SK-N-SH (cell line): ENCODE measurements at places on chromosomes 7 and 10. TPM values are rescaled to one million over a fixed set of nuclear protein-coding genes. Genes with fewer than 3 reads are reported as not detected.

The CYP2E1 gene
- polyA plus RNA-seq: 0.61 and 1.3 TPM in 2 replicates

The SPDYE16 gene
- 0.10 TPM in 1 of 2 replicates, not detected in the other for polyA plus RNA-seq

The ZNF488 gene
- polyA plus RNA-seq: 0.59 and 0.81 TPM in 2 replicates

The EIF4H gene
- 443 and 468 TPM in 2 replicates for polyA plus RNA-seq

DNA sequence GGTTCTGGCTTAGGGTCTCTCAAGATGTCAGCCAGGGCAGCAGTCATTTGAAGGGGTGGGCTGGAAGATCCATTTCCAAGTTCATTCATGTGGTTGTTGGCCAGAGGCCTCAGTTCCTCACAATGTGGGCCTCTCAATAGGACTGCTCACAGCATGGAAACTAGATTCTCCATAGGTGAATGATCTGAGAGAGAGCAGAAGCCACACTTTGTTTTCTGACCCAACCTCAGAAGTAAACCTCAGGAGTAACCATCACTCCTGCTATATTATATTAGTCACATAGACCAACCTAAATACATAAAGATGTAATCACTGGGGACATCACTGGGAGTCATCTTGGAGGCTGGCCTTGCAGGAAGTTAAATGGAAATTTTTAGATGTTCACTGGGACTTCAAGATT lies 42.2 kb downstream of the GBF1 start:
- no peak for DNase-seq
- no peak overlapping the region for H3K27ac ChIP-seq
- H3K4me1 ChIP-seq: no peaks in the 10 kb centered on the region
- H3K4me3 ChIP-seq: no peak overlapping the region
- H3K36me3 ChIP-seq: peaks cover 10% of the 10 kb centered on the region

DNA sequence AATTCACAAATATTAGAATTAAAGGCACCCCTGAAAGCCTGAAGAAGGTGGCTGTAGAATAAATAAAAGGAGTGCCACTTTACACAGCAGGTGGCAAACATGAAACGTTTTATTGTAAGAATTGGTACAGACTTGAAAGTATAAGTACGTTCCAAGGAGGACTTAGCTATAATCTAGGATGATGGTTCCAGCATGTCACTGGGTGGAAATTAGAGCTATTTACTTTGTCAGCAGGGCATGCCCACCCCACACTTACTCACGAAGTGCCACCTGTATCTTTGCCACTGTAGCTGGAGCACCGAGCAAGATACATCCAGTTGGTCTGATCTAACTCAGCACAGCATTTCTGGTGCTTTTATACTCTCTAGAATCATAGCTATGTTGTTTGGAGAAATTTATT lies 97.8 kb downstream of the GRM8 start:
- H3K27ac ChIP-seq: no peak overlapping the region
- H3K27me3 ChIP-seq: no peaks in the 10 kb centered on the region
- no peaks in the 10 kb centered on the region for H3K4me1 ChIP-seq
- no peak overlapping the region for H3K4me3 ChIP-seq
- DNase-seq: no peak

DNA sequence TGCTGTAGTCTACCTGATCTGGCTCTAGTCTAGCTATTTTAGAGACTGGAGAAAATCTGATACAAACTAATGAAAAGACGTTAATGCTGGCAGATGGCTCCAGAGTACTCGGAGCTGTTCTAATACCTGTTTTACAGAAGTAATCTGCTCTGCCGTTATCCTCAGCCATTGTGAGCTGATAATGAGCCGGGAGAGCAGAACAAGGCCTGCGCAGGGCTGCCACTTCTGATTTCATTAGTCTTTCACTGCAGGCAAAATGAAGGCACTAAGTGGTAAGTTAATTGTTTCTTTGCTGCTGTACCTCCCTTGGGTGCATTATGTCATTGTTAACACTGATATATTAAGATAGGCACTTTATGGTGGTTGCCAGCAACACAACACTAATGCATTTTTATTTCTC lies 456.4 kb upstream of the PFKP start:
- H3K4me1 ChIP-seq: peaks cover 11% of the 10 kb centered on the region
- peak overlapping the region; percentile 94 for H3K27ac ChIP-seq

DNA sequence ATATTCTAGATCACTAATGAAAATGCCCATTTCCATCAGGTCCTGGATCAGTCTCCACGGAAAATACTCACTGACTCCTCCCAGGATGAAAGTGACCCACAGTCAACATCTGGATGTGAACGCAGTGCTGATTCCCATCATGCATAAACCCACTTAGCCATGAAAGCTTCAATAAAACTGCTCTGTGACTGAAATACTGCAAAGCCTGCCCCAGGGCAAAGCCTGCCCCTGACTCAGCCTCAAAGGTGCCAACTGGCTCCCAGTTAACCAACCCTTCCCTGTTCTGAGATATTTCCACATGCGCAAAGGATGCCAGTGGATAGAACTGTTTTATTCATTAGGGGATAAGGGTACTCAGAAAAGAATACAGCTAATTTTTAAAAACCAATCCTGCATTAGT lies 24.0 kb downstream of the OSBPL3 start:
- H3K36me3 ChIP-seq: no peaks in the 10 kb centered on the region
- no peak overlapping the region for H3K4me3 ChIP-seq
- H3K27me3 ChIP-seq: no peaks in the 10 kb centered on the region
- peak; percentile 63 for DNase-seq
- peaks cover 4% of the 10 kb centered on the region; the same call in 1 of the 2 replicates for H3K4me1 ChIP-seq

DNA sequence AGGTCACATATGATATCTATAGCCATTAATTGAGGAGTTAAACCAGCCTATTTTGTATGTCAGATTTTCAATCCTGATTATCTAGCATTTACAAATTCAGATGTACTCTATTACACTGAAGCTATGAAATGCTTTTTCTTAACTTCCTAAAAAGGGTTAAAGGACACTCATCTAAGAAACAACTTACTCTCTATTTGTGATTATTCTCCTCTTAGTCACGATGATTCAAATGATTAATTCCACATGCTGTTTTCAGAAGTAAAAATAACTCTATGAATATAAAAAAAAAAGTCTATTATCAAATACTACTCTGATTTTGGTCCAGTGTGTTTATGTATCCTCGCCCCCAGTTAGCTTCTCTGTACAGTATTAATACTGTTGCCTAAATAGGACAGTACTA lies 1199.9 kb downstream of the GATA3 start:
- peaks cover 23% of the 10 kb centered on the region; the same call in 1 of the 2 replicates for H3K4me1 ChIP-seq
- no peaks in the 10 kb centered on the region for H3K27me3 ChIP-seq
- no peak for DNase-seq
- H3K27ac ChIP-seq: peak overlapping the region; percentile 98
- H3K36me3 ChIP-seq: peaks cover 5% of the 10 kb centered on the region
- no peak overlapping the region; the same call in 1 of the 2 replicates for H3K4me3 ChIP-seq

DNA sequence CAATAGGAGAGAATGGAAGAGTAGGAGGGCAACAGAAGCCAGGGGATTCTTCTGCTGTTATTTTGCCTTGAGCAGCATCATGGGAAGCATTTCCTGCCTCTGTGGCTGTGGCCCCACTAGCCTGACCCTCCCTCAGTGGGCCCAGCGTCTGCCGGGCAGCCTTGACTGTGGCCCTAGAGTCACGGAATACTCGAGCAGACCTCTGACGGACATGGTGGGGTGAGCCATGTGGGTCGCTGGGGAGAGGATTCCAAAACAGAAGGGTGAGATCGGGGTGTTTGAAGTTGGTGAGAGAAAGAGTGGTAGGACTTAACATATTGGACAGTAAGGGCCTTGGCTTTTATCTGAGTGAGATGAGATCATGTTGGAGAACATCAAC lies 8.3 kb upstream of the PRKAG2 start:
- H3K36me3 ChIP-seq: no peaks in the 10 kb centered on the region
- H3K27ac ChIP-seq: no peak overlapping the region
- H3K4me3 ChIP-seq: no peak overlapping the region
- DNase-seq: no peak
- no peaks in the 10 kb centered on the region for H3K4me1 ChIP-seq
- peaks cover 65% of the 10 kb centered on the region for H3K27me3 ChIP-seq

- DNase-seq: no peak
- H3K4me3 ChIP-seq: no peak overlapping the region
- peaks cover 8% of the 10 kb centered on the region; the same call in 1 of the 2 replicates for H3K4me1 ChIP-seq
- H3K27me3 ChIP-seq: no peaks in the 10 kb centered on the region
These were observed 437.6 kb upstream of the ZMIZ1 start for GRCh38 chr10:78630944-78631838.

- peaks cover 5% of the 10 kb centered on the region; the same call in 1 of the 2 replicates for H3K4me1 ChIP-seq
- peak; percentile 50 for DNase-seq
- no peaks in the 10 kb centered on the region for H3K27me3 ChIP-seq
- peak overlapping the region; percentile 97 for H3K4me3 ChIP-seq
- H3K36me3 ChIP-seq: peaks cover 19% of the 10 kb centered on the region
These were observed 527 bp downstream of the PDIA4 start for GRCh38 chr7:149027611-149028345.

- H3K4me3 ChIP-seq: no peak overlapping the region
- H3K27me3 ChIP-seq: no peaks in the 10 kb centered on the region
- peak overlapping the region; percentile 100 for H3K27ac ChIP-seq
- DNase-seq: peak; percentile 61
These were observed 235.2 kb downstream of the WDR37 start for GRCh38 chr10:1291178-1292090.

- peak overlapping the region; percentile 94 for H3K4me3 ChIP-seq
- H3K36me3 ChIP-seq: no peaks in the 10 kb centered on the region
- H3K27ac ChIP-seq: peak overlapping the region; percentile 86
- peak; percentile 66 for DNase-seq
- H3K27me3 ChIP-seq: no peaks in the 10 kb centered on the region
These were observed 860 bp downstream of the ZEB1 start for GRCh38 chr10:31319602-31320549.

DNA sequence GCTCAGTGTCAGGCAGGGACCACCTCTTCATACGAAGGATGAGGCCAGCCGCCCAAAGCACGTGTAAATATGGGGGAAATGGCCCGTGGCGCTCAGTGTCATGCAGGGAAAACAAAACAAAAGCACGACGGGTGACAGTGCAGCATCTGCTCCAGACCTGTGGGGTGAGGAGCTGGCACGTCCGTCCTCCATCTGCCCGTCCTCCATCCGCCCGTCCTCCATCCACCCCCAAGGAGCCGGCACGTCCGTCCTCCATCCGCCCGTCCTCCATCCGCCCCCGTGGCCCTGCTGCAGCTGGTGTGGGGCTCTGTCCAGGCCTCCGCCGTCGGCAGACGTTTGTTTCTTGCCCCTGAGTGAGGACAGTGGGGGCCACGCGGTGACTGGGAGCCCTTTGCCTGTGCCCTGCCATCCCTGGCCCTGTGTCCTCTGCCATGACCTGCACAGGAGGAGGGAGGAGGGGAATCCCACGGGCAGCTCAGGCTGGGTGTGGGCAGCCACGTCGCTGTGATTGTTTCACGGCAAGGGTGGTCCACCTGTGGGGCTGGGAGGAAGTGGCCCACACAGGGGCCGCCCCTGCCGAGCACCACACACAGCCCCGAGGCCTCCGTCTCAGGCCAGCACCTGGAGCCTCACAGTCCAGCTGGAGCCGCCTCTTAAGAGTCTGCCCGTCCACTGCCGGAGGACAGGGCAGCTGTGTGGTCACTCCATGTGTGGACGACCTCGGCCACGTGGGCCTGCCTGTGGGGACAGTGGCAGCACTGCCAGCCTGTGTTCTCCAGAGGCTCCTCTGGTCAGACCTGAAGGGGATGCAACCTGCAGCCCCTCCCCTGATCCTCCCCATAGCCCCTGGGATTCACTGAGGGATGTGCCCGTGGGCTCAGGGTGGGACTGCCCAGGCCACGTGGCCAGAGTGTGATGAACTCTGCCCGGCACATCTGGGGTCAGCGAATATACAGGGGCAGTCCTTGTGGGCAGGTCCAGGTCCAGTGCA lies 38.2 kb upstream of the DPYSL4 start:
- DNase-seq: no peak
- no peak overlapping the region for H3K4me3 ChIP-seq
- H3K4me1 ChIP-seq: no peaks in the 10 kb centered on the region
- H3K36me3 ChIP-seq: no peaks in the 10 kb centered on the region
- no peaks in the 10 kb centered on the region for H3K27me3 ChIP-seq

DNA sequence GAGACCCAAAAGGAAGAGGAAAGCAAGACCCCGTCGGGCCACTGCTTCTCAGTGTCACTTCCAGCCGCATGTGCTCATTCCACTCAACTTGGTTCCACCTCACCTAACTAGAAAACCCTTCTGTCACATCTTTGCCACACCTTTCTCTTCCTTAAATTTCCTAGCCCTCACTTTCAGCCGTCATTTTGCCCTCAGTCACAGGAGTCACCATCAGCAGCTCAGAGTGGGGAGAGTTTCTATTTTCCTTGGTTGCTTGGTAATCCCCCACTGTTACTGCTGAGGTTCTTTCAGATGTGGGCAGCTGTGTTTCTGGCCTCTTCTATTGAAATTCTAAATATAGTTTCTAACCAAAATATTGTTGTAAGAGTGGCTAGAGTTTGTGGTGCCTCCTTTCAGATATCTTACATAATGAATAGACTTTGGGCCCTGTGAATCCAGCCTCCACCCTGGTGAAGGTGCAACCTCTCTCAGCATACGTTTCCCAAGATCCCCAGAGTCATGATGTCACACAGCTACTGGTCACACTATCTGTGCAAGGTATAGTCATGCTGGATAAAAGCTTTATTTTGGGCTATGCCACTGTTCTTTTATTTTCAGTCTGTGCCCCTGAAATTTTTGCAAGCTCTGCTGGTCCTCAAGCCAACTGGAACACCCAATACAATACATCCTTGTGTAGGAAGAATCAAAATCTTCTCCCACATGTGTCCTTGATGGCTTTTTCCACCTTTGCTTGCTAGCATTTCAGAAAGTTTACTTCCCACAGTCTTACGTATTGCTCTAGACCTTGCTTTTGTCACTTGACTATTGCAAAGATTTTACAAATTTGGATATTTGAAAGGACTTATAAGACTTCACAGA lies 9.2 kb downstream of the AGBL3 start:
- no peaks in the 10 kb centered on the region for H3K27me3 ChIP-seq
- peaks cover 49% of the 10 kb centered on the region for H3K36me3 ChIP-seq
- no peak overlapping the region for H3K4me3 ChIP-seq
- no peaks in the 10 kb centered on the region for H3K4me1 ChIP-seq

- no peaks in the 10 kb centered on the region; the same call in 1 of the 2 replicates for H3K4me1 ChIP-seq
- H3K36me3 ChIP-seq: peaks cover 35% of the 10 kb centered on the region
- no peak for DNase-seq
- no peaks in the 10 kb centered on the region for H3K27me3 ChIP-seq
- no peak overlapping the region for H3K4me3 ChIP-seq
These were observed 24.4 kb downstream of the CSGALNACT2 start for GRCh38 chr10:43162604-43163003.

GRCh38 chr10:69453795-69454194 lies 2.5 kb downstream of the TSPAN15 start:
- no peaks in the 10 kb centered on the region for H3K36me3 ChIP-seq
- DNase-seq: no peak
- H3K27me3 ChIP-seq: no peaks in the 10 kb centered on the region
- no peak overlapping the region for H3K27ac ChIP-seq
